Activated CD4-positive, CD25-positive, alpha-beta regulatory T cell treated with anti-CD3 and anti-CD28 coated beads, Interleukin-2, amount 50 U/mL, for 72 hours (primary cell): ENCODE measurements at places on chromosomes 7 and 10.

DNA sequence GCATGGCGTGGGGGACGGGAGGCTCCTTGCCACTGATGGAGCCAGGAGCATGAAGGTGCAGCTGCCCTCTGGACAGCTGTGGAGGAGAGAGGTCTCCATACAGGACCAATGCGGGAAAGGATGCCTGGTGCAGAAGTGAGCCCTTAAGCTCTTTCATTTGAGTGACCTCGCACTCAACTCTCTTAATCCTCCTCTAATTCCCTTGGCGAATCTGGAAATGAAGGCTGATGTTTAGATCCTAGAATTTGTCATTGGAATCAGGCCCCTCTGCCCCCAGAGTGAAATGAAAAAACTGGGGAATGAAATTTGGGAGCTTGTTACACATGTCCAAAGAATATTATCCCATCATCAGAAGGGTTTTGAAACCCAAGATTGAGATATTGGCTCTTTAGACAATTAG lies 639.5 kb downstream of the LRMDA start:
- DNase-seq, result no peak

GRCh38 chr7:113722006-113722405 lies 196.8 kb downstream of the PPP1R3A start:
- DNase-seq, result no peak

DNA sequence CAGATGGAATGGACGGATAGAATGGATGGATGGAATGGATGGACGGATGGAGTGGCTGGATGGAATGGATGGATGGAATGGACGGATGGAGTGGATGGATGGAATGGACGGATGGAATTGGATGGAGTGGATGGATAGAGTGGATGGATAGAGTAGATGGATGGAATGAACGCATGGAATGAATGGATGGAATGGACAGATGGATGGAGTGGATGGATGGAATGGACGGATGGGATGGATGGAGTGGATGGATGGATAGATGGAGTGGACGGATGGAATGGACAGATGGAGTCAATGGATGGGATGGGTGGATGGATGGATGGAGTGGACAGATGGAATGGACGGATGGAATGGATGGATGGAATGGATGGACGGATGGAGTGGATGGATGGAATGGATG lies 259.7 kb upstream of the C7orf33 start:
- DNase-seq, result no peak

DNA sequence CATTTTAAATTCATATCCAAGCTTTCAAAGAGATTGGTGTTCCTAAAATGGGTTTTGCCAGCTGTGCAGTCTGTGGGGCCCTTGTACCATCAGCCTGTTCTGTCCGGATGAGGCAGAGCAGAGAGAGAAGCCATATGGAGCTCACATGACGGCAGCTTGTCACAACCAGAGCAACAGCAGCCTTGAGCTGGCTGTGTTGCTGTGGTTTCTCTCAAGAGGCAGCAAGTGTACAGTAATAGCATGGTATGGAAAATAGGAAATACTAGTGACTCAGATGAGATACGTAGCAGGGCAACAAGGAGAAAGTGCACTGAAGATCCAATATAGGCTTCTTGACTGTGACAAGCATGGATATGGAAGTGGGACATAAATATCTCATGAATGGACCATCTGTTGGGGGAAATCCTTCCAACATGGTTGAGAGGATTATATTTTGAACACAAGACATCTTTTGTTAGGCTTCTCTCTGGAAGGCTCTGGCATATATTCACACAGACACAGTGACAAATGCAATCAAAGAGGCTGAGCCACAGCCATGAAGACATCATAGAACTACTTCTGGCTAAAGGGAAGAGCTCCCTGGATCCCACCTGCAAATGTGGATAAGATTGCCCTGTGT lies 251.0 kb upstream of the TAC1 start:
- DNase-seq, result no peak

GRCh38 chr7:65390588-65390987 lies 16.9 kb downstream of the ZNF92 start:
- no peak for DNase-seq

DNA sequence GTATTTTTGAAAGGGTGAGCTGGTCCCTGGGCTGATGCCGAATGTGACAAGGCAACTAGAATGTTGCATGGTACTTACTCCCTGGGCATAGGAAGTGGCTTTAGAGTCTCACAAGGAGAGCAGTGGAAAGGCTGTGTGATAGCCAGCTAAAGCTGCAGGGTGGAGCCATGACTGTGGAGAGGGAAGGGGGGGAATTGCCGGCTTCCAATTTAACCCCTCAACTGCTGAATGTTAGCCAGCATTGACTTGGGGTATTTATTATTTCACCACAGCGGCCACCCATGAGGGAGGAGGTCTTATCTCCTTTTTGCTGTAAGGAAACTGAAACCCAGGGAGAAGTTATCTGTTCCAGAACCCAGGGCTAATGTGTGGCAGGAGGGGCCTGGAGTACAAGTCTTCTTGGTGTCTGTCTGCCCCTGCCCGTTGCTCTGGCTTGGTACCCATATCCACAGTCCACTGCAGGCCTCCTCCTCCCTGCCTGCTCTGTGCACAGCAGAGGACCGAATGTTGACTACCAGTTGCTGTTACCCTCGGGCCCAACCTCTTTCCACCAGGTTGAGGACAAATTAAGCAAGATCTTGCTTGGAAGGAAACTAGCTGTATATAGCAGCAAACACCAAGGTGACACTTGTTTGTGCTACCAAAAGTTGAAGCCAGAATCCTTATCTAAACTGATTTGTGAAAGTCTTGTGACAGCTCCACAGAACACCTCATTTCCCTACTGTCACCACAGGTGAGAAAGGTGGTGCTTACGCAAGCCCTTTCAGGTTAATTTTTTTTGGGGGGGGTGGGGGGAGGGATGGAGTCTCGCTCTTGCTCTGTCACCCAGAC lies 37.6 kb downstream of the WBP1L start:
- no peak for DNase-seq
